ENCODE measurements at places on chromosomes 2 and 18. TPM values are rescaled to one million over a fixed set of nuclear protein-coding genes. Genes with fewer than 3 reads are reported as not detected.

- DNase-seq = no peak
Observed at GRCh38 chr18:43744960-43745745, 467.9 kb upstream of the SYT4 start.

Gene TMEM198
- not detected for polyA plus RNA-seq

Gene ANAPC1
- polyA plus RNA-seq = 24.7 TPM

Gene STEAP3
- not detected for polyA plus RNA-seq

Gene IGFBP2
- not detected for polyA plus RNA-seq

Data from CD4-positive, CD25-positive, alpha-beta regulatory T cell (primary cell).